ENCODE measurements at places on chromosomes 11 and 22.

DNA sequence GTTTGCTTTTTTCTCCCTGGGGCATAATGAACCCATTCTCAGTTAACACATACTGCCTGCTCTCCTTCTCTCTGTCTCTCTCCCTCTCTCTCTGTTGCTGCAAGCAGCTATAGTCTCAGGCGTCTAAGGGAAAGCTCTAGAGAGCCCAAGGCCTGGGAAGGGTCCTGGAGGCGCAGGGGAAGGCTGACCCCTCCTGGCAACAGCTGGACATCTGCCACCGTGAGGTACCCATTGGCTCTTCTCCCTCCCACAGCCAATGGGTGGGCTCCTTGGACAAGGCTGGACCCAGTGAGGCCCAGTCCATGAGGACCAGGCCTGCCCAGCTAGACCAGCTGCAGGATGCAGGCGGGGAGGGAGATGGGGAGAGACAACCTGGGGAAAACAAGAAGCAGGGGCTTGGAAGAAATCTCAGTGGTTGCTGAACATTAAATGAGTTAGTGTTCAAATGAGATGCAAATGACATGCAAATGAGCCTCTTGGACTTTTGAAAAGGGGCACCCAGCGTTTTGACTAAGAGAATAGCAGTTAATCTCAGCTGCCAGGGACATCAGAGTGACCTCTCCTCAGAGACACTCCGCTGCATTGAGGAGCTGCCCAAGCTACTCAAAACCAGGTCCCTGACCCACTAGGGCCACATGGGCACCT lies 349.7 kb downstream of the BUD13 start:
- DNase-seq = no peak

DNA sequence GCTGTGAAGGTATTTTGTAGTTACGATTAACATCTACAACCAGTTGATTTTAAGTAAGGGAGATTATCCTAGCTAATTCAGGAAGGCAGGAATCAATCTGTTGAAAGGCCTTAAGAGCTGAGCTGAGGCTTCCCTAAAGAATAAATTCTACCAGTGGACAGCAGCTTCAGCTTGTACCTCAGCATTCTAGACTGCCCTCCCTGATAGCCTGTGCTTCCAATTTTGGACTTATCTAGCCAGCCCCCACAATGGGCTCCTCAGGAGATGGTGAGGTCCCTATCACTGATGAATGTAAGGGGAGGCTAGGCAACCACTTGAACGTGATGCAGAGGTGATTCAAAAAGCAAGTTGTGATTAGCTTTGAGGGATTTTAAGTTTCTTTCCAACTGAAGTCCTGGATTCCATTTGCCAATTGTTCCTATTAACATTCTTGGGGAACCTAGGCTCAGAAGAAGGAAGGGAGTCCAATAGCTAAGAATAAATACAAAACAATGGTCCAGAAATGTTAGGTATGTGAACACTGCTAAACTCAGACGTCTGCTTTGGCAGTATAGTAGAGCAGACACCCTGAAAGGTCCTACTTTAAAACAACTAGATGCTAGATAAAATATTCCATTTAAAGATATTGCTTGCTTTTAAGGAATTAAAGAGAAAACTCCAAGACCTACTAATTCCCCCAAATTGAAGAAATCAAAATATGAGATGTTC lies 404.3 kb upstream of the TENM4 start:
- no peak for DNase-seq

GRCh38 chr11:107508201-107508857 lies 50.7 kb upstream of the CWF19L2 start:
- DNase-seq = no peak

DNA sequence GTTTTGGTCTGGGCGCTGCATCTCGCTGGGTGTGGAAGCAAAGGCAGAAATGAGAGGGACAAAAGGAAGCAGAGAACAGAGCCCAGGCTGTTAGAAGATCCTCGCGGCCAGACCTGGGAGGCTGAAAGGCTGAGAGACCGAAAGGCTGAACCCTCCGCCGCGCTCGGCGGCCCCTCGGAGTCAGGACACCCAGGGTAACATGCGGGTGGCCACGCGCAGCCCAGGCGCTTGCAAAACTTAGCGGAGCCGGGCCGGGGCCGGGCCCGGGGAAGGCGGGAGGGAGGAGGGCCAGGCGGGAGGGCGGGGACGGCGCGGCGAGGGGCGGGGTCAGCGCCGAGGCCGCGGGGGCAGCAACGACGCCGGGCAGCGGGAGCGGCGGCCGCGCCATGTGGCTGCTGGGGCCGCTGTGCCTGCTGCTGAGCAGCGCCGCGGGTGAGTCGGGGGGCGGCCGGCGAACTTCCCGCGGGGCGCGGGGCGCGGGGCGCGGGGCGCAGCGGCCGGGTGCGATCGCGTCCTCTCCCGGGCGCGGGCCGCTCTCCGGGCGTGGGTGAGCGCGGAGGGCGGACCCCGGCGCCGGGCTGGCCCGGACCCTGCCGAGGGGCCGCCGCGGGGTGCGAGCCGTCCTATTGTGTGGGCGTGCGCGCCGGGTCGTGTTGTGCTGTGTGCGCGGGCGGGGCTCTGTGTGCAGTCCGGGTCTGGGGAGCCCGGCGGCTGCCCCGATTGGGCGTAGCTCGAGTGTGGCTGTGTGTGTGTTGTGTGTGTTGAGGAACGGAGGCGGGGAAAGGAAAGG lies at the start of gene LDLRAD3:
Gene LDLRAD3, plus strand, starts transcription at position 350 of the 790 bp plus-strand sequence. Its CDS starts 37 bp downstream, at position 387.
- peak; percentile 9 for DNase-seq

DNA sequence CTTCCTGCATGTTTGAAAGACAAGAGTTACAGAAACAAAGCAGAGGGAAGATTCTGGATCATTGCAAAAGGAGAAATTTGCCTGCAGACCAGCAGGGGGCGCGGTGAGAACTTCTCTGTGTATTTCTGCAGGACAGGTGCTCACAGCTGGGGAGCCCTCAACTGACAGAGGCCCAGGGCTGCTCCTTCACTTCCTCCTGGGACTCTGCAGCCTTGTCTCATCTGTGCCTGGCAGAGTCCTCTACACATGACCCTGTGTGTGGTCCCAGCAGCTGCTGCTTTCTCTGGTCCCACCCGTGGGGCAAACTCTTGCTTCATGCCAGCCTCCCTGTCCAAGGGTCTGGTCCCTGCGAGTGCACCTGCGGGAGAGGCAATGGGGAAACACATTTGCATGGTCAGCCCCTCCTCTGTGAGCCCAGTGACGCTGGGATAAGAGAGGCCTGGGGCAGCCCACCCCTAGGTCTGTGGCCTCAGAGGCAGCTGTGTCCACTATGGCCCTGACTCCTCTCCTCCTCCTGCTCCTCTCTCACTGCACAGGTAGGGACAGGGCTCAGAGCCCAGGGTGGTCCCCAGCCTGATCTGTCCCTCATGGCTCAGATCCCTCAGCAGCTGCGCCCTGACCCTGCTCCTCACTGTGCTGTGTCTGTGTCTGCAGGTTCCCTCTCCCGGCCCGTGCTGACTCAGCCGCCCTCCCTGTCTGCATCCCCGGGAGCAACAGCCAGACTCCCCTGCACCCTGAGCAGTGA lies 43.2 kb upstream of the VPREB1 start:
- DNase-seq = no peak

DNA sequence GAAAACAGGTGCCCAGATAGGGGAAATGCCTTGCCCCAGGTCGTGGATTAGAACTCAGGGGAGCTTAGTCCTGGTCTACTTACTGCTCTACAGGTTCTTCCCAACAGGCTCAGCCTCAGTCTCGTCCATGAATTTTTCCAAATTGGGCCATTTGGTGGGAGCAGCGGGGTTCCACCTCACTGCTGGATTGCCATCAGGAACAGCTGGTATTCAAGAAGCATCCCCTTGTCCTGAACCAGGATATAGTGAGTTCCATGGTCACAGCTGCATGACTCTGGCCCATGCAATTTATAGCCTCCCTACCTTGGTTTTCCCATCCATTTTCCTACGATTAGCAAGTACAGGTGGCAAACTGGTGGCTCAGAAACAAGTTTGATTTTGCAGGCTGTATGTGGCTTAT lies 6.6 kb upstream of the UBE2L6 start:
- no peak for DNase-seq

DNA sequence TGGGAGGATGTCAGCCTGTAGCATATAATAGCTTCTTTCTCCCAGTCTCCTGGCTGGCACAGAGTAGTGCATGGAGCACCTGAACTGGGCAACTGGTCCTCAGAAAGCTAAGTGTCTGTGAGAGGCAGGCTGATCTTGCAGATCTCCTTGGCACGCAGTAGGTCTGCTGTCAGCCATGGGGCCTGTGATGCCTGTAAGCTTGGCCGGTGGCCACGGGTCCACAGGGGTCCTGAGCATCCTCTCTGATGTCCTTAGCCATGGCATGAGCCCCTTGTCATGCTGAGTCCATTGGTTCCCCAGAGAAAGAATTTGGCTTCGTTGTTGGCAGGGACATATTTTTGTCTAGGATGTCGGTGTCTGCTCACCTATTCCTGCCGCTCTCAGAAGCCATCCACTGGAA lies 25.0 kb downstream of the AMPD3 start:
- DNase-seq = no peak
